ENCODE measurements at places on chromosomes 7 and 10.

DNA sequence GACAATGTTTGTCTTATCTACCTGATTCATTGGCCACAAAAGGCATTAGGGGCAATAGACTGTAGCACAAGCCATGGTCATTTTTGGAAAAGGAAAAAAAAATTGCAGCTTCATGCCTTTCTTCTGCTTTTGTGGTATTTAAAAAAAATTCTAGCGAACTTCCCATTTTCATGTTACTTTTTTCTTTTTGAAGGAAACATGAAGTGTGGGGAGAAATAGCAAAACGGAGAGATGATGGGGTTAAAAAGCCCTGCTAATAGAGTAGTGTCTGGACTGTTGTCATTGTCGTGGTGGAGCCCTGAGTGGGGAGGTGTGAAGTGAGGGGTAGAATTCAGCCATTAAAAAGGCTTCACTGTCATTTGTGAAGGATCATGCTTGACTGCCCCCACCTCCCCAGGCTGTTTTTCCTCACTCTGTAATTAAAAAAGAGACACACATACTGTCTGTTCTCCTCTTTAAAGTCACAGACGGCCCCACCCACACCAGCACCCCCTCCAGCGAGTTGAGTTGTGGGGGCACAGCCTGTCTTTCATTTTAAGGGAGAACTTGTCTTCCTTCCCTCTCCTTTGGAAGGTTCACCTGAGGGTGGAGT lies 272.4 kb downstream of the CREB5 start:
- no peak for DNase-seq

DNA sequence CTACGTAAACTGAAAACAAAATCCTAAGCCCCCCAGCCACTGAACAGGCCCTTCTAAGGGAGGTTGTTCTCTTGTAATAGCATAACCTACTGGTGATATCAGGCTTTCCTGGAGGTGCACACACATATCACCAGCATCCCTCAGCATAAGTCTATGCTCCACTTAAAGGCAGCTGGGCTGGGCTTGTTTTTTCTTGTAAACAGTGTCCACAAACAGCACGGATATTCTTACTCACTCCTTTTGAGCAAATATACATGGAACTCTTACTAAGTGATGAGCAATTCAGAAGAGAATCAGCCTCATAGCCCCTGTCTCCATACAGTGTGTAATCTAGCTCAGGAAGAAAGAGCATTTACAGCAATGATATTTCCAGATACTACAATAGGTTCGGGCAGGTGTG lies 2.4 kb downstream of the LRIT1 start:
- no peak for DNase-seq

DNA sequence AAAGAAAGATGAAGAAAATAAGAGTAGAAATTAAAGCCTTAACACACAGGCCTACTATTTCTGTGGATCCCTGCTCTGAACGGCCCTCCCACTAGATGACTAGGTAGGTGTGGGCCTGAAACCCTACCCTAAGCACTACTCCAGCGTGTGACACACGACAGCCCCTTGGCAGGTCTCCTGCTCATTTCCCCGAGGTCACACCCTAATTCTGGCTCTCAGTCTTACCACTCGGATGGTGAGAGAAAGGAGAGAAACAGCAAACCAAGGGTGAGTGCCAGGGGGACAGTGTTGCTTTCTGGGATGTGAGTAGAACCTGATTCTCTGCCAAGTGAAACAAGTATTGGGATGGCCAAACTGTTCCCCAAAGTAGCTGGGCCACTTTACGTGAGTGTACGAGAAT lies 12.1 kb downstream of the GALNTL5 start:
- DNase-seq = no peak

- no peak for DNase-seq
Observed at GRCh38 chr7:112546723-112547513, 66.1 kb downstream of the LSMEM1 start.

DNA sequence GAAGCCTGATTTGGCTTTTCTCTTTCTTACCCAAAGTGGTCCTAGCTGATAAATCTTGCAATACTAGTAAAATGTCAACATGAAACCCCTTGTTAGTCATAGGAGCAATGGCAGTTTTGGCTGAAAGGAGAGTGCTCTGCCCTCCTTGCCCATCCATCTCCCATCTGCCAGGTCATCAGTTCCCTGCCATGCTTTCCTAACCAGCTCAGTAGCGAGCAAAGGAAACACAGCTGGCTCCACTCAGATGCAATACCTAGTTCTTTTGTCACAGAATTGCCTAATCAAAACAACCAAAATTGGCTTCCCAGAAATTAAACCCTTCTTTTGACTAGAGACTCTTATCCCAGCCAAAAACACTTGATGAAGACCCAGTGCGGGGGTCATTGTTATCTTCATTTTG lies 733.0 kb downstream of the CCSER2 start:
- DNase-seq = no peak

DNA sequence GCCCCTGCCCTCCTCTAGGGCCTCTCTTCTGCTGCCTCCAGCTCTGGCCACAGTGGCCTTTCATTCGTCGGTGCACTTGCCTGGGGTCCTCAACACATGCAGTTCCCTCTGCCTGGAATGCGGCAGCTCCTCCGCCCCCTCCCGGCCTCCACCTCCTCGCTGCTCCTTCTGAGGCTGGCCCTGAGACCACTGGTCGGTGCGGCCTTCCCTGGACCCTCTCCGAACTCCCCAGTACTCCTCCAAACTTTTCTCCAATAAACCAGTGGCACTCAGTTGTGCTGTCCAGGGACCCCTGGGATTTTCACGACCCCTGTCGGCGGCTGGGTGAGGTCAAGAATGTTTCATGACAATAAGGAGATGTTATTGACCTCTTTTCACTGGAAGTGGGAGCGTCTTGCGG lies 53.5 kb downstream of the BMS1 start:
- no peak for DNase-seq

DNA sequence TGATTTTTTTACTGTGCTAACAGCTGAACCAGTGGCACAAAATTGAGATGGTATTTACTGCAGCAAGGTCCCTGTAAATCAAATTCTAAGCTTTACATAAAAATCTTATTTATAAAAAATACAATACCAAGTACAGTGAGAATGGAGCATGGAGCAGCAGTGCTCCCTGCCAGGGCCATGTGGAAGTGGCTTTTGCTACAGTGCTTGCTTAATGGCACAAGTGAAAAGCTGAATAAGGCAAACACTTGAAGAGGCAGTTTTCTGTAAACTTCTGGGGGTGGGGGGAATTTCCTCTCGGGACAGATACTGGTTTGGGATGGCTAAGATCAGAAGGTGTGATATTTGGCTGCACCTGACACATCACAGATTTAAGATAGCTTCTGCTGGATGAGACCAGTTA lies 27.5 kb downstream of the AP3M1 start:
- DNase-seq = no peak

GRCh38 chr7:71633551-71634008 lies 501.6 kb downstream of the GALNT17 start:
- no peak for DNase-seq

- DNase-seq = no peak
Observed at GRCh38 chr10:96448021-96448457, 65.7 kb downstream of the TLL2 start.

DNA sequence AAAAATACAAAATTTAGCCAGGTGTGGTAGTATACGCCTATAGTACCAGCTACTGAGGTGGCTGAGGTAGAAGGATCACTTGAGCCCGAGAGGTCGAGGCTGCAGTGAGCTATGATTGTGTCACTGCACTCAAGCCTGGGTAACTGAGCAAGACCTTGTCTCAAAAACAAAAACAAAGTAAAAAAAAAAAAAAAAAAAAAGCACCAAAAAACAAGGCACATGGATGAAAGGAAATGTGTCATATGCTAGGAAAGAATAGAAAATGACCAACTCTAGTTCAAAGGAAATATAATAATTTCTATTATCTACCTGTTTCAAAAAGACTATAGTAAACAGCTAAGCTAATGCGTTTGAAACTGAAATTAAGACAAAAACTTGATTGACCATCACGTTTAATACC lies 33.8 kb downstream of the UBE2H start:
- DNase-seq = no peak

- no peak for DNase-seq
Observed at GRCh38 chr7:123673752-123674398, 18.2 kb downstream of the LMOD2 start.

- no peak for DNase-seq
Observed at GRCh38 chr7:138164804-138165203, 88.5 kb downstream of the AKR1D1 start.

DNA sequence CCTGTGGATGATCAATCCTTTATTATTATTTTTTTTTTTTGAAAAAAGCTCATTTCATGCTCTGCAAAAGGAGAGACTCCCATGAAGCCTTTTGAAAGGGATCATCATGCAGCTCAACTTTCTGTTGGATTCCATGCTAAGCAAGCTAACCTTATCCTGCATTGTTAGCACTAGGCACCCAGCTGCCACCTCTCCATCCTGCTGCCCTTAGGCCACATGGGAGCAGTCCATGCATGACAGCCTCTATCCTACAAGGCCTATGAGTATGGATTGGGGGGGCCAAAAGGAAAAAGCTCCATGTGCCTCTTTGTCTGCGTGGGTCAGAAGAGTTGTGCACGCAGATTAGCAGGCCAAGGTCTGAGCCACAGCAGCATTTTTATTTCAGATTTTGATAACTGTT lies 19.2 kb downstream of the SMNDC1 start:
- DNase-seq = no peak

GRCh38 chr10:30742471-30742870 lies 112.9 kb upstream of the LYZL2 start:
- no peak for DNase-seq

GRCh38 chr7:43139137-43139536 lies 26.7 kb downstream of the HECW1 start:
- DNase-seq = no peak

DNA sequence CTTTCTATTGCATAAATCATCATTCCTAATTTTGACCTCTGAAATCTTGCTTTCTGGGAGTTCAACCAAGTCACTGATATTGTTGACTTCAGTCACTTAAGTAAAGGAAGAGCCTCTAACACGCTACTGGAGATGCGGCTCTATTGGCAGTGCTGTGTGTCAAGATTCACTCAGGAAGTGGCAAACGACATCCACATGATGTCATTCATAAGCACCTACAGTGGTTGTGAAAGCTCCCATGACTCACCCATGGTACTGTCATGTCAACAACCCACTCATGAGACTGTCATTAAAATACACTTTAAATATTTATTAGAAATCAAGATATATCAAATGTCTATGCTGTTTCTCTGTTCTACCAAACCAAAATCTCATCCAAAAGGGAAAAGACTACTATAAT lies 52.5 kb upstream of the LHFPL3 start:
- DNase-seq = no peak

GRCh38 chr7:84188786-84189405 lies 5.7 kb downstream of the SEMA3A start:
- no peak for DNase-seq

GRCh38 chr7:4791101-4791737 lies 15.8 kb downstream of the AP5Z1 start:
- no peak for DNase-seq

- DNase-seq = no peak
Observed at GRCh38 chr7:37601321-37601720, 82.2 kb upstream of the GPR141 start.

GRCh38 chr10:22343731-22344130 lies 1.6 kb upstream of the SPAG6 start:
- no peak for DNase-seq

DNA sequence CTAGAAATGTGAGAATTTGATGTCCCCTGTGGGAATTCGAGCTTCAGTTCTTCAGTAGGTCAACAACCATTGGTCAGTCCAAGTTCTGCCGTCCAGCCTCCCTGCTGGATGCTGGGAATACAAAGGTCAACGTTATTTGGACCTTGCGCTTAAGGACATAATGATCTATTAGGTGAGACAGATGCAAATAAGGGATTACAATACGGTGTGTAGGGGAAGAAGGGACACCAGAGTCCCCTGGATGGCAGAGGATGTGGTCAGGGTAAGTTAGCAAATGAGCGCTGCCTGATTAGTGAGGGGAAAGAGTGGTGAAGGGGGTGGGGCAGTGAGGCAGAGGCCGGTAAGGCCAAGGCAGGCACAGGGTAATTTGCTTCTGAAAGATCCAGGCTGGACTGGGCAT lies 16.2 kb downstream of the CCNY start:
- DNase-seq = no peak

- DNase-seq = no peak
Observed at GRCh38 chr10:16816830-16817124, 447 bp downstream of the RSU1 start.

GRCh38 chr10:126599949-126600682 lies 70.4 kb downstream of the C10orf90 start:
- DNase-seq = no peak

GRCh38 chr7:140667476-140667875 lies 5.3 kb upstream of the ADCK2 start:
- DNase-seq = no peak

DNA sequence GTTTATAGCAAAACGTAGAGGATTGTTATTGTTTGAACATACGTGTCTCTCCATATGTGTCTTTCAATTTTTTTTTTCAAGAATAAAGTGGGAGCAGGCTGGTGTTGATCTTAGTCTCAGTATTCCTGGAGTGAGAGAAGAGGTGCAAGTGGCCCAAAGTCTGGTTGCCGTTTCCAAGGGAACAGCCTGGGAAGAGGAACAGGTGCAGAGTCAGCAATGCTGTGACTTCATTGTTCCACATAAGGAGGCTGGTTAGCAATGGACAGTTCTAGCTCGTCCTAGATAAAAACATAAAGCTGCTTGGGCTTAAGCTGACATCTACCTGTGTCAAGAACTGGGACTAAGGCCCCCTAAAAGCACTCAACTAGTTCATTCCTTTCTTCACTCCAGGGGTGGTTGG lies 626.6 kb upstream of the TPK1 start:
- no peak for DNase-seq

GRCh38 chr10:34104829-34105572 lies 710.1 kb downstream of the PARD3 start:
- no peak for DNase-seq

GRCh38 chr7:112143582-112143981 lies 62.6 kb downstream of the DOCK4 start:
- DNase-seq = no peak

DNA sequence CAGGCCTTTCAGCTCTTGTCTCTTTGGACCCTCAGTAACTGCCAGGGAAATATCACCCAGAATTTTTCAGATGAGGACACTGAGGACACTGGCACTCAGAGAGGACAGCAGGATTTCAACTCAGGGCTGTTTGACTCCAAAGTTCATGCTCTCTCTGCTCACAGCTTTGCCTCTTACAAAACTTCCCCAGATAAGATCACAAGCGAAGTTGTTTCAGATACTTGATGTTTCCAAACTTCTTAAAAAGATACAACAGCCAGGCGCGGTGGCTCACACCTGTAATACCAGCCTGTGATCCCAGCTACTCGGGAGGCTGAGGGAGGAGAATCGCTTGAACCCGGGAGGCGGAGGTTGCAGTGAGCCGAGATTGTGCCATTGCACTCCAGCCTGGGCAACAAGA lies 32.4 kb upstream of the ZRANB1 start:
- DNase-seq = no peak
